ENCODE measurements at places on chromosomes 7 and 10.

GRCh38 chr10:130424418-130424817 is 288.2 kb downstream of the GLRX3 start:
- DNase-seq: no peak

DNA sequence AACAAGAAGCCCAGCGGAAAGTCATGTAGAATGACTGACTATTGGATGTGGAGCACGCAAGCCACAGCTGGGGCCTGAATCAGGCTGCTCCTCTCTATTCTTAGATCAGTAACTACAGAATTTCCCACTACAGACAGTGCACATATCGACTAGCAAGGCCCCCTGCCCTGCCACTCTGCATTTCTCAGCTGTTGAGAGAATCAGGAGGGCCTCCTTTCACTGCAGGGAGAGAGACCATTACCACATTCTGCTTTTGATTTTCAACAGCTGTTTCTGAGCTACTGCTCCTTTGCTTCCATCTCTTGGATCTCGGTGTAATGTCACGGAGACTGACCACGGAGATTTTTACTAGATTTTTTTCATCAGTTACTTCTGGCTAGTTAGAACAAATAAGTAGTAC is 73.8 kb downstream of the PON1 start:
- no peak for DNase-seq

DNA sequence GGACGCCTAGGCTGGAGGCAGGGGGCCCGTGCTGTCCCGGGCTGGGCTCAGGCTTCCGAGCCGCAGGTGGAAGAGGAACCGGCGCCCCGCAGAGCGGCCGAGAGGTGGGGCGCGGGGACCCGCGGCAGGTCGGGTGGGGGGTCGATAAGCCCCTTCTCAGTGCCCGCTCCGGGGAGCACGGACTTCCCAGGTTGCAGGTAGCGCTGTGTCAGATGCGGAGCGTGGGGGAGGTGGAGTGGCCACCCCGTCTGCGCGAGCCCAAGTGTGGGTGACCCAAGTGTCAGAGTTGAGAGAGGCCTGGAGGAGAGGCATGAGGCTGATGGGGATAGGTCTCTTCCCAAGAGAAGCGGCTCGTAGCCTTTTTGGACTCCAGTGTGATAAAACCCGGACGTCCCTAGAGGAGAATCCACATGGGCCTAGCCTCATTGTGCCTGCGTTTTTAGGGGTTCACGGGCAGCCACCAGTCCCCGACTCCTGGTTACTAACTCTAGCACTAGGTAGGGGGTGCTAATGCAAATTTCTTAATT is 580 bp downstream of the EEPD1 start:
- no peak for DNase-seq

DNA sequence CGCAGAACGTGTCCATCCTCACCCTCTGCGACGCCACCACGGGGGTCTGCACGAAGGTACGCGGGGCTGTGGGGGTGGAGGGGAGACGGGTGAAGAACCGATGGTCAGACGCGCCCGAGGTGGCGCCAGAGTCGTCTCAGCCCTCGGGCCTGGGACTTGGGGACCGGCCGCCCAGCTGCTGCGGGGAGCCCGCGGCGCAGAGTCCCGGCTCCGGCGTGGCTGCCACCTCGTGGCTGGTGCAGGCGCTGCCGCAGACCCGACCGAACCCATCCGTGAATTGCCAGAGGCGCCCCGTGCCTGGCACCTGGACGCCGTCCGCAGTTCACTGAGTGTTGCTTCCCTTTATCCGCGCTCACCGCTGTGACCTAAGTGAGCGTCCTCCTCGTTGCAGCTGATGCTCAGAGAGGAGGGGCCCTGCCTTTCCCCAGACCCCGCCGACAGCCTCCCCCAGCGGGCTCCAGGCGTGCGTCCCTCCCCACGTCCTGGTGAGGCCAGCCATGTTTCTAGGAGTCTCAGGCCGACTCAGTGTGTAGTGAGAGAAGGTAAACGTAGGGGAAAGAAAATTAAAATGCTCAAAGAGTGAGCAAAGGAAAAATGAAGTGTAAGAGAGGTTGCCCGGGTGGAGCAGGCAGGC is 208.7 kb downstream of the PAXIP1 start:
- no peak for DNase-seq

All from NCI-H1105 treated with DMSO at 0.1 percent for 48 hours (cell line).